ENCODE measurements at places on chromosomes 12 and 14.

GRCh38 chr12:109795023-109795422 is 38.2 kb downstream of the TRPV4 start:
- no peak for DNase-seq

- DNase-seq, result no peak
Observed at GRCh38 chr12:20475542-20475941, 107.2 kb downstream of the PDE3A start.

DNA sequence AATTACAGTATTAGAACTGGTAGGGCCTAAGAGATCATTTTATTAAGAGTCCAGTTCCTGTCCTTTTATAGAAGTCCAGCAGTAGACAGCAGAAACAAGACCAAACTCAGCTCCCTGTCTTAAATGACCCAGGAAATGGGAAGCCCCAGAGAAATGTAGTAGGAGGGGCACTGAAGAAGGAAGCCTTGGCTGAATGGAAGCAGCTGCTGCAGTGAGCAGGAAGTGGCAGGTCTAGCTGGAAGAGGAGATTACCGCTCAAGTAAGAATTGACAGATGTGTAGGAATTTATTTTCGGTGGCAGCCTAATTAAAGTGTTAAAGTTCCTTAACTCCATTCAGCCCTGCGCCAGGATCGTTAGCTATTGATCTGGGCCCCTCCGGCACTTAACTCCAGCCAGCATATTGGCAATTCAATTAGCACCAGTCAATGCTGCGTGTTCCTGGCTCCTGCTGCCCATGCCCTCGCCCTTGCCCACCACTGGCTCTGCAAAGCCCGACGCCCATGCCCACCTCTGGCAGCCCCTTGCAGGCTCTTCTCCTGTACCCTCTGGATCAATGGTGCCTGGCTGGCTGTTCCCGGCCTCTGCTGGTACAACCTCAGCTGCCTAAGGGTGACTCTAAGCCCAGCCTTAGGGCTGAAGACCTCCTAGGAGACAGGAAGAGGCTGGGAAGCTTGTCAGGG is 21.1 kb downstream of the ZFHX2 start:
- no peak for DNase-seq

- DNase-seq, result no peak
Observed at GRCh38 chr12:6899427-6899826, 5.2 kb upstream of the LRRC23 start.

GRCh38 chr12:106281056-106281782 is 21.3 kb upstream of the TCP11L2 start:
- DNase-seq, result no peak

GRCh38 chr14:99842141-99842540 is 48.9 kb downstream of the EML1 start:
- DNase-seq, result no peak

DNA sequence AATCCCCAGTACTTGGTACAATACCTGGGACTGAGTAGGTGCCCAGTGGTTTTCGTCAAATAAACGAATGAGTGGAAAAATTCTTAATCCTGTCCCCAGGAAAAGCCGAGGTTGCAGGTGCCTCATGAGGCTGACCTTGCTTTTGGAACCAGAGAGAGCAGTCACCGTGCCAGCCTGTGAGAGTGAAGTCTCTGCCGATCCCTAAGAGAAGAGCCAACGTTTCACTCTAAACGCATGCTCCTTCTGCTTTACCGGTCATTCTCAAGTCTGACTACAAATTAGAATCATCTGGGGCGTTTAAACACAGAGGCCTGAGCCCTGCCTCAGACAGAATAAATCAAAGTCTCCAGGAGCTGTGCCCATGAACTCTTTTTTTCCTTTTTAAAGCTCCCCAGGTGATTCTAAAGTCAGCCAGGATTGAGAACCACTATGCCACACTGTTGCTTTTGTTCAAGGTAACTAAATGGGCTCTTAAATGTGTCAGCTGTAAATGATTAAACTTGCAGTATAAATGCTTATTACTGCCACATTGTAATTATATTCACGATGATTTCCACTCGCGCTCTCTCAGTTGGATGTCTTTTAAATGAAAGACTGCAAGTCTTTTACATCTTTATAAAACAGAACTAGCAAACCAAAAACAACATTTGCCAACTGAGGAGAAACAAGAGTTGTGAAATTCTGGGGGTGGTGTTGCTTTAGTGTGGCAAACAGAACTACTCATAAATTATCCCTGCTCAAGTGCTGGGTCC is 26.9 kb downstream of the TCP11L2 start:
- no peak for DNase-seq

GRCh38 chr12:132444957-132445883 is 44.7 kb upstream of the FBRSL1 start:
- no peak for DNase-seq

- peak; percentile 90 for DNase-seq
Observed at GRCh38 chr12:51371295-51371953, 19.8 kb downstream of the GALNT6 start.

DNA sequence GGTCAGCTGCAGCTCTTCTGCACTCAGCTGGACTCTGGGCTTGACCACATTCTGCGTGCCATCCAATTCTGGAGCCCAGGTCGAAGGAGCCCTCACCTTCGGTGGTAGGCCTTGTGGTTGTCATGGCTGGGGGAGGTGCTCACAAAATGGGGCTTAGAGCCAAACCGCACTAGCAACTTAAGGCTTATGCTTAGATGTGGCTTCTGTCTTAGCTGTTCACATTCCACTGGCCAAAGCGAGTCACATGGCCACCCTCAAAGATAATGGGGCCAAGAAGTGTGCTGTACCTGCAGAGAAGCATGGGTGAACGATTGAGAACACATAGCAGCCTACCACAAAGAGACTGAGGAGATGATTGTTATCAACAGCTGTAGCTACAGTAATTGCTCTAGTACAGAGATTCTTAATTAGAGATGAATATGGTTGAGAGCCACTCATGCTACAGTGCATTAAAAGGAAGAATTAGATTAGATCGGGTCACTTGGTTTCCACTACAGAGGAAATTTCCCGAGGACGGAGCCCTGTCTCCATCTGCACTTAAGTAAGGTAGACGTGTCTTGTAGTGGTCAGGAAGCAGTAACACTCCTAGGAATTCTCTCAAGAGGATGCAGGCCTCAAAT is 334.6 kb upstream of the FKBP4 start:
- DNase-seq, result no peak
